ENCODE measurements at places on chromosomes 13 and 19.
A peak's percentile ranks its signal among the peaks of the same experiment; 100 is the strongest.

GRCh38 chr19:21022996-21023395 lies 2.5 kb downstream of the ZNF430 start:
- ATAC-seq, result peak; percentile 8

DNA sequence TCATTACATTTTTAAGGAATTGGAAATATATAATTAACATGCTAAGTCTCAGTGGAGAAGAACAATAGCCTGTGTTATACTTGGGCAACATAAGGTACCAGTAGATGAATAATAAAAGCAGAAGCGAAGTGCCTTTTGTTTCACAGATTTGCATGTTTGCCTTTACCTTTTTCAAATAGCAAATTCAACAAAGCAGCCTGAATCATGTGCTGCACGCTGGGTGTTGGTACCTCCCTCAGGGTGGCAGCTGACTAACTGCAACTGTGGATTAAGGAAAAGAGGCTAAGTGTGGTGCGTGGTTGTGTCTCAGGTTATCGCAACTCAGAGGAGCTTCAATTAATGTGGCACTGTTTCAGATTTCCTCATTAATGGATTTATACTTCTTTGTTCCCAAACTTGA lies 189.0 kb downstream of the LMO7 start:
- ATAC-seq, result no peak

GRCh38 chr19:6475321-6476108 lies 6.1 kb downstream of the DENND1C start:
- peak; percentile 21 for ATAC-seq

GRCh38 chr13:38537051-38537450 lies 149.8 kb upstream of the FREM2 start:
- ATAC-seq, result no peak

DNA sequence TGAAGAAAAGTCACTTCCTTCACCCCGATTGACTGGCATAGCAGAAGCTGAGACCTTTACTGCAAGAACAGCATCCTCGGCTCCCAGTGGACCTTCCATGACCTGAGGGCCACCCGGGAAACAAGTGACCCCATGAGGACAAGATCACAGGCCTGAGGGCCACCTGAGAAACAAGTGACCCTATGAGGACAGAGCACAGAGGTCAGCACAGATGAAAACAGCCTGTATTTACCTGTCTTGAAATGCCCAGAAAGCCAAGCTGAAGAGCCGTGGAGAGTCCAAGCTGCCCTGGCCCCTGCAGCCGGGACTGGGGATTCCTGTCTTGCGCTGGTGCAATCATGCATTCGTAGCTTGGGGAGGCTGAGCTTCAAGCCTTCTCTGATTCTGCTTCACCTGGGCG lies 114.2 kb upstream of the SPACA7 start:
- no peak for ATAC-seq

DNA sequence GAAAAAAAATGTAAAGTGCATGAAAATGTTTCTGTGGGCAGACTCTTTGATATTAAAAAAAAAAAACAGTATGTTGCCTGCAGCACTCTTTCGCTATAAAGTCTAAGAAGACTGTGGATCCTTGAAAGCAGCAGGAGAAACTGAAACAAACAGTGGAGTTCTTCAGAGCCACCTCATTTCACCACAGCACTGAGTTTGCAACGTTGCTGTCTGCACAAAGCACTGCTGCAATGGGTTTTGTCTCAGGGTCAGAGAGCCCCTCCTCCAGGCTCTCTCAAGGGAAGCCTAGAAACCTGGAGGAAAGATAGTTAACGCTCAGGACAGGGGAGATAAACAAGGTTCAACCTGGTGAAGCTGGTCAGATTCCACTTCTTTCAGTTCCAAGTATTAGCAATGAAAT lies 248.7 kb downstream of the EFNB2 start:
- ATAC-seq, result no peak

DNA sequence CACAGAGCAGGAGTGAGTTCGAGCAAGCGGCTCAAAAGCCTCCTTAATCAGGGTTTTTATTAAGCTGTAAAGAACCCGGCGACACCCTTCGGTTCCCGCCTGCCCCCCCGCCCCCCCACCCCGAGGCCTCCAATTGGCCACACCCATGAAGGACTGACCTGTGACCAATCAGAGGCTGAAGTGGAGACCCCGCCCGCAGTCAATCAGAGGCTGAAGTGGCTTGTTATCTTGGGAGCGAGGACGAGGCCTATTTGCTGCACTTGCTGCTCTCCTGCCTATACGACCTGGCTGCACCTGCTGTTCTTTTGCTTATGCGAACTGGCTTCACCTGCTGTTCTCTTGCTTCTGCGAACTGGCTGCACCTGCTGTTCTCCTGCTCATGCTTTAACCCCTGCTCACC lies 844.9 kb downstream of the OLFM4 start:
- ATAC-seq, result no peak

DNA sequence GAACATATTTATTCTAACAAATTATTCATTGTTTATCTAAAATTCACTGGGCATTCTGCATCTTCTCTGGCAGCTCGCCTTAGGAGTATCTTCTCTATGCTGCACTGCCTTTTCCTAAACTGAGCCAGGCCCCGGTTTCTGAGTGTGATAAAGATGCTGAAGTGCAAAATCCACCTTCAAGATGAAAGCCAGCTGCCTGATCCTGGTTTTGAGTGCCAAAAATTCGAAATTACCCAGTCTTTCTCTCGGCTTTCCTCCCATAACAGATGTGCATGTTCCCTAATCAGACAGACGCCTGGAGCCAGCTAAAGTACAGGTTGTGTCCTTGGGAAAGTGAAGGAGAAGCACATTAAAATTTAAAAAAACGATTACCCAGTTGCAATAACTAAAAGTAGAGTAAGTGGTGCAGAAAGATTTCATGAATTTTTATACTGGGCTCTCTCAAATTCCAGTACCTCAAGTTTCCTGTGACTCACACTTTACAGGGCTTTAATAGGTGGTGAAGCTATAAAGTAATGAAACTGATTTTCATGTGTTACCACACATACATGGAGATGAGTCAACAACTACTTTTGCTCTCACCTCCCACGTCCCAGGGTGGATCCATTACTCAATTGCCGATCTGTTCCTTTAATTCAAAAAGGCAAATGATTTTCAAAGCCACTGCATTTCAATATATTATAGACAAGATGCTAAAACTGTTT lies 65.0 kb upstream of the GTF2F2 start:
- ATAC-seq, result no peak

DNA sequence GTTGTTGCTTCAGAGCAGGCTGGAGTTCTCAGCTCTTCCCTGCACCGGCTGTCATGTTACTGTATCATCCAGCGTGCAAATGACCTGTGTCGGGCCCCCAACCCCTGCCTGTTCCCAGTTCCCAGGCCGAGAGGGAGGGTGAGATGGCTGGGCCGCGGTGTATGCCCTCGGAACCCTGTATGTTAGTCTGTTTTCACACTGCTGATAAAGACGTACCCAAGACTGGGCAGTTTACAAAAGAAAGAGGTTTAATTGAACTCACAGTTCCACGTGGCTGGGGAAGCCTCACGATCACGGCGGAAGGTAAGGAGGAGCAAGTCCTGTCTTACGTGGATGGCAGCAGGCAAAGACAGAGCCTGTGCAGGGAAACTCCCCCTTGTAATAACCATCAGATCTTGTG lies 10.9 kb downstream of the TMEM255B start:
- no peak for ATAC-seq

GRCh38 chr19:1809678-1810077 lies 2.4 kb downstream of the ATP8B3 start:
- no peak for ATAC-seq

DNA sequence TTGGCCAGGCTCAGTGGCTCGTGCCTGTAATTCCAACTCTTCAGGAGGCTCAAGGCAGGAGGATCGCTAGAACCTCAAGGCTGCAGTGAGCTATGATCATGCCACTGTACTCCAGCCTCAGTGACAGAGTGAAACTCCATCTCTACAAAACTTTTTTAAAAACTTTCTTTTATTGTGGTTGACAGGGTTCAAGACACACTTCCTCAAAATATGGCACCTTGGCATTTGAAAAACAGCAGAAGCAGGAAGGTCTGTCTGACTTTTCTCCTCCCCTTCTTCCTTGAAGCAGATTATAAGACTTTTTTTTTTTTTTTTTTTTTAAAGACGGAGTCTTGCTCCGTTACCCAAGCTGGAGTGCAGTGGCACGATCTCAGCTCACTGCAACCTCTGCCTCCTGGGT lies 100.3 kb downstream of the TM9SF2 start:
- no peak for ATAC-seq

DNA sequence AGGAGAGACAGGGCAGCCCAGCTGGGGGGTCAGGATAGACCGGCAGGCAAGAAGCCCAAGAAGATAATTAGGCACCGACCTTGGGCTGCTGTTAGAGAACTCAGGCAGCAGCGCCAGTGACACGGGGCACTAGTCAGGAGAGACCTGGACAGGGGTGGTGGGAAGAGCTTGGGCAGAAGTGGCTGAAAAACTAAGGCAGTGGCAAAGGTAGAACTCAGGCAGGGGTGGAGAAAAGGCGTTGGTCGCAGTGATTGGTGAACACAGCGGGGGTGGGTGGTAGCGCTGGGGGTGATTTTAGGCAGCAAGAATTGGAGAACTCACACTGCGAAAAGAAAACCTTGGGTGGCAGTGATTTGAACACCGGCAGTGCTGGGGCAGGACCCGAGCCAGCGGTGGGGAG lies 4.3 kb downstream of the CCER2 start:
- no peak for ATAC-seq

DNA sequence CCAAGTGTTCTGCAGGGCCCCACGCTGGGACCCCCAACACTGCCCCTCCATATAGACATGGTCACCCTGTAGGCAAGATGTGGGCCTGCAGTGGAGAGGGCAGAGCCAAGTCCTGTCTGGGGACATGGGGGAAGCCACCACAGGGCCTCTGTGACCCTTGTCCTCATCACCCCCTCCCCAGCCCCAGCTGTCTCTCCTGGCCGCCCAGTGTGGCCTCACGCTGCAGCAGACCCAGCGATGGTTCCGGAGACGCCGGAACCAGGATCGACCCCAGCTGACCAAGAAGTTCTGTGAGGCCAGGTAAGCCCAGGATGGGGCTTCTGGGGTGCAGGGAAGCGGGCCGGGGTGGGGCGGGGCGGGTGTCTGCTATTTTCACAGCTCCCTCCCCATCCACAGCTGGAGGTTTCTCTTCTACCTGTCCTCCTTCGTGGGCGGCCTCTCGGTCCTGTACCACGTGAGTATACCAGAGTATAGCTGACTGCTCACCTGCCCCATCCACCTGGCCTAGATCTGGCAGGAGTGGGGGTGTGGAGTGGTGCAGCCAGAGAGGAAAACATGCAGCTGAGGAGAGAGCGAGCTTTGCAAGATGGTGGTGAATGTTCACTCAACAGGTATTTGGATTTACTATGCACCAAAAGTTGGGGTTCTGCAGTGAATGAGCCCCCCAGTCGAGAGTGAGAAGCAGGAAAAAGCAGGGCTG lies 46.4 kb downstream of the CERS4 start:
- no peak for ATAC-seq

GRCh38 chr13:40517486-40518480 lies 148.7 kb downstream of the FOXO1 start:
- peak; percentile 21 for ATAC-seq

- no peak for ATAC-seq
Measured at GRCh38 chr19:13020002-13020414, 24.7 kb downstream of the NFIX start.

- ATAC-seq, result no peak
Measured at GRCh38 chr13:95636853-95637252, 7.7 kb downstream of the DZIP1 start.

- ATAC-seq, result peak; percentile 95
Measured at GRCh38 chr13:113742000-113742441, 17.0 kb upstream of the TMEM255B start.

GRCh38 chr13:46166224-46166584 lies 15.8 kb downstream of the LCP1 start:
- ATAC-seq, result no peak

GRCh38 chr19:47187797-47188196 lies 43.2 kb downstream of the BBC3 start:
- no peak for ATAC-seq

DNA sequence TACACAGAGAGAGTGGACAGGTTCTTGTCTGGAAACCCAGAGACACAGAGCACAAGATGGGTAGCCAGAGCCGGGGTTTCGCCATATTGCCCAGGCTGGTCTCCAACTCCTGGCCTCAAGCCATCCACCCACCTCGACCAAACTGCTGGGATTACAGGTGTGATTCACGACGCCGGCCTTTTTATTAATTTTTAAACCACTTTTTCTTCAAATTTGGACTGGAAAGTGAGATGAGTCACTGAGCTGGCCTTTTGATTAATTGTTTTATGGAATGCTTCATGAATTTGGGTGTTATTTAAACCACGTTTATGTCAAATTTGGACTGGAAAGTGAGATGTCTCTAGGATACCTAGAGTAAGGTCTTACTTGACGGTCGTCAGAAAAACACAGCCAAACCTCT lies 12.1 kb upstream of the IGFL1 start:
- no peak for ATAC-seq

- ATAC-seq, result no peak
Measured at GRCh38 chr19:49807904-49808675, 5.0 kb downstream of the FUZ start.

- ATAC-seq, result no peak
Measured at GRCh38 chr19:37992761-37993160, 85.8 kb downstream of the SIPA1L3 start.

DNA sequence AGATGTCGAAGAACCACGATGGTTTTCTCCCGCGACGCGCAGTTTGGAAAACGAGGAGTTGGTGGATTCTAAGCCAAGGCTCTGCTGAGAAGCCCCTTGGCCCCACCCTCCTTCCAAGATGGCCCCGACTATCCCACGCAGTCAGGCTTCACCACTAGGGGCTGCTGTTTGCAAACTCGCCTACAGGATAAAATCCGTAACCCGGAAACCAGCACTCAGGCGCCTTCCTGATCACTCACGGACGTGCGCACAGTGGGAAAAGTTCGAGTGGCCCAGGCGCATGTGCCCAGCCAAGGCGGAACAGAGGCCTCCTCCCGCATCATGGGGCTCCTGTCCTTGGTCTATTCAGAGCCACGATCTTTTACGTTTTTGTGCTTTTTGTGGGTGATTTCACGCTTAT lies 19.2 kb upstream of the UQCR11 start:
- no peak for ATAC-seq

DNA sequence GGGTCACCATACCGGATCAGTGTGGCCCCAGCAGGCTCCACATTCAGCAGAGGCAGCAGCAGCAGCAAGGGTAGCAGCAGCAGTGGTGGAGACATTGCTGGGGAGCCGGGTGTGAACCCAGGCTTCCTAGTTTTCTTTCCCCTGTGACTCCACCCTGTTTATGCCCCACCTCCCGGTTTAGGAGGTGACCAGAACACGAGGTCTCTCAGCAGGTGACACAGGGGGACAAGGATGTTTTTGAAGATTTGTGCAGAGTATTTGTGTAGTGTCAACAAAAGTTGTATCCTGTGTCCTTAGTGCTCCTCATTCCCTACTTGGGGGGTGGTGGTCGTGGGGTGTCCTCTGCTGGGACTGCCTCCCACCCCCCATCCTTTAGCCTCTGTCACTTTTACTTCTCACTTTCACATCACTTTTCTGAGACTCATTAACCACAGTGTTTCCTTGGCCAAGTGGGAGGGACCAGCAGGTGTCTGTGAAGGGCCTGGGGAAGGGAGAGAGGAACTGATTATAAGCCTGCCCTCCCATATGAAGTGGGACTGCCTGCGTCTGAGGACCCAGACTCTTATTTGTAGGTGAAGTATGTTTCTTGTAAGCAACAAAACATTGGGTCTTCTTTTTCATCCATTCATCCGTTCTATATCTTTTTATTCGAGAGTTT lies 15.6 kb upstream of the KCNC3 start:
- no peak for ATAC-seq
